ENCODE measurements at places on chromosomes 7 and 10. TPM values are rescaled to one million over a fixed set of nuclear protein-coding genes. Genes with fewer than 3 reads are reported as not detected.

DNA sequence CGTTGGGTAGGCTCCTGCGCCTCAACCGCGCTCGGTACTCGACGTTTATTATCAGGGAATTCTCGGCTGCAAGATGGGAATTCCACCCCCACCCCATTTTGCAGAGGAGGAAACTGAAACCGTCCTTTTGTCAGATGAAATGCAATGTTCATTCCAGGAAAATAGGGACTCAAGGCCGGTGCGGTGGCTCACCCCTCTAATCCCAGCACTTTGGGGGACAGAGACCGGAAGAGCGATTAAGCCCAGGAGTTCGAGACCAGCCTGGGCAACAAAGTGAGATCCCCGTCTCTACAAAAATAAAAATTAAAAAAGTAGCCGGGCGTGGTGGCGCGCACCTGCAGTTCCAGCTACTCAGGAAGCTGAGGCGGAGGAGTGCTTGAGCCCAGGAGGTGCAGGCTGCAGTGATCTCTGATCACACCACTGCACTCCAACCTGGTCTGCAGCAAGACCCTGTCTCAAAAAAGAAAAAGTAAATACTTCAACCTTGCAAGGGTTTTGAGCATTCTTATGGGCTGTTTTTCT, 720 bp upstream of the RFC2 start:
- no peak for DNase-seq

DNA sequence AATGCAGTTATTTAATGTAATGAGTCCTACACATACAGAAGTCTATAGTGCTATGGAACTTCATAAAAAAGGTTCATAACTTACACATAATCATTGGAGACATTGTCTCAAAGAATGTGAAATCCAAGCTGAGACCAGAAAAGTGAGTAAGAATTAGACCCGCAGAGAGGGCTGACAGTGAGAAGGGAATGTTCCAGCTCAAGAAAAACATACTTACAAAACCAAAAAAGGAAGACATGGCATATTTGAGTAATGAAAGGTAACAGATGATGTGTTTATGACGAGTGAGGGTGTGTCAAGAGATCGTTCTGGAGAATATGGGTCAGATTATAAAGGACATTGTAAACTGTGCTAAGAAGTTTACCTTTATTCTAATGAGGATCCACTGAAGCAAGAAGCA, 566.5 kb downstream of the ATRNL1 start:
- DNase-seq, result no peak

The RAMP3 gene
- polyA plus RNA-seq, result 5.1 TPM

The ADIRF gene
- polyA plus RNA-seq, result 3.1 TPM

The RGR gene
- polyA plus RNA-seq, result 16.3 TPM

Measured in muscle of back (tissue), 13 donors.